ENCODE measurements at places on chromosomes 7 and 10.

DNA sequence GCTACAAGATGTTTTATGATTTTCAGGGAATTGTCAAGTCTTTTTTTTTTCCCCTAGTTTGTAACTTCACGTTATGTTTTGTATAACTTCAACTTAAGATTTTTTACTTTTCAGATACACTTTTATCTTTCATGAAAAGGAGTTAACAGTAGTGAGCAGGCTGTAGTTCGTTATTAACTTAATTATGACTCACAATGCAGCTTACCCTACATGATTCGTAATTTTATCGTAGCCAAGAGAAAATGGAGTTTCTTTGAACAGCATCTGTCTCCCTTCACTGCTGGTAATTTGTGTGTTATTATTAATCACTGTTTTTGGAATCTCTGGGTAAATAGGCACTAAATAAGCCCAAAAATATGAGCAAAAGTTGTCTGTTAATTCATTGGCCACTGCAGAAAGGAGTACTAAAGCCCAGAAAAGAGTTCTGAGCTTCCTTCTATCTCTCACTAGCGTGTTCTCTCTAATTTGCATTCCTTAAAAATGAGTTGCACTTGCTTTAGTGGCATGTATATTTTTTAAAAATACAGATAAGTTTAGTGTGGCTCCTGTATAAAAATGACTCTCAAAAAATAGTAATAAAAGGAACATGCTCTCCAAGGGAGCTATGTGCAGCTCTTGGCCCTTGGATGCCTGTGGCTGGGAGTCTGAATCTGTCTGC, 36.1 kb downstream of the RALA start:
- DNase-seq: no peak

GRCh38 chr7:80767654-80768053, 129.2 kb downstream of the CD36 start:
- no peak for DNase-seq

GRCh38 chr7:2759736-2760097, 71.7 kb downstream of the AMZ1 start:
- DNase-seq: no peak

DNA sequence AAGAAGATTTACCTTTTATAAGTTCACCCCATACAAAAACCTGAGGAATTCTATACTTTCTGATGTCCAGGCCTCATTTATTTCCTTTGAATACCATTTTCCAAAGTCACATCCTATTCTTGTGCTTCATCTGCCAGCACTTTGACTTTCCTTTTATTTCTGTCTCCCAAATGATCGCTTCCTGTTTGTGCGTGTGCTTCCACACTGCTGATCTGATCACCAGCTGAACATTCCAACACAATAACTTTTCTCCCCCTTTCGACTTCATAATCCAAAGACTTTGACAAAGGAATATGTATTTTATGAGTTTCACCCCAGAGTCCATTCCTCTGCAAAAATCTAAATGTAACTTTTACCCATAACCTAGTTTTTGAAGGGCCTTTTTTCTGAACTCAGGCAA, 3.1 kb downstream of the ELAPOR2 start:
- DNase-seq: no peak

DNA sequence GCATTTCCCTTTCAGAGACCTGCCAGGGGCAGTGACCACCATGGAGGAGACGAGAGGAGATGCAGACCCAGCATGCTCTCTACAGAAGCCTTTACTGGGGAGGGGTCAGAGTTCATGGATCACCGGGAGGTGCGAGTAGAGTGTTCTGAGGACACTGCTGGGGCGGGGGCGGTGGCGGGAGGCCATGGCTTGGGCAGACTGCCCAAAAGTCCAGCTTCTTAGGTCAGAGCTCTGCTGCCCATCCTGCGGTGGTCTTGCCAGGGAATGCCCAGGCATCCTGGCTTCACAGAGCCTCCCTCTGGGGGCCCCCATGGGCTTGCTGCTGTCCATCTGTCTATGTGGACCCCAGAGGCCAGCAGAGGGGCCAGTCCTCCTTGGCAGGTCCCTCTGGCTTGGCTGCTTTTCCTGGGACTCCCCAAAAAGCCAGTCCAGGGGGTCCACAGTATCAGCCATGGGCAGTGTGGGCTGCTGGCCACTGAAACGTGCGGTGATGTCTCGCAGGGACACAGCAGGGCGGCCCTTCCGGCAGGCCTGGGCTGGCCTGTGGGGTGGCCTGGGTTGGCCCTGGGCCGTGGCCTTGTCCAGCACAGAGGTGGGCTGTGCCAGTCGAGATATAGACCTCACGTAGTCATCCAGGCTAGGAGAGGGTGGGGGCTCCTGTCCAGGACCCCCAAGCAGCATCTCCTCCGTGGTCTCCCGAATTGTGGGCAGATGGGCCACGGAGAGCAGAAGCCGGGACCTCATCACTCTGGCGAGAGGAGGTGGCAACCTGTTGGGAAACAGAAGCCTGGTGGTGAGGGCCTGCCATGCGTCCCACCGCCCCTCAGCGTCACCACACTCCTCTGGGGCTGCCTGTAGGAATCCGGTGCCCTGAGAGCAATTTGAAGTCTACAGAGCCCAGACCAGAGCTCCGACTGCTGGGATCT, 1.1 kb downstream of the DEPP1 start:
- DNase-seq: no peak

DNA sequence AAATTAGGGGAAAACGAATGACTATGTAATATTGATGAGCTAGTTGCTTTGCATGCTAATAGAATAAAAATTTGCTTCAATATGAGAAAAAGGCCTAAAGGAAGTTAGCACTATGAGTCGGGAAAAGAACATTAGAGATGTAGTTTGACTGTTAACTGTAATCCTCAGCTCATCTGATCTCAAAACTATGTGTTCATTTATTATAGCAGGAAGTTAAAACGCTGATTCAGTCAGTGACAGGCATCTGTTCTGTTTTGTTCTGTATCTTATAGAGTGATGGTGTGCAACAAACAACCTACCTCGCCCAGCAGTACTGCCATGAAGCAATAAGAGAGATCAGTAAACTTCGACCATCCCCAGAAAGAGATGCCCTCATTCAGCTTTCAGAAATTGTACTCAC, 48.6 kb downstream of the PDSS1 start:
- no peak for DNase-seq

DNA sequence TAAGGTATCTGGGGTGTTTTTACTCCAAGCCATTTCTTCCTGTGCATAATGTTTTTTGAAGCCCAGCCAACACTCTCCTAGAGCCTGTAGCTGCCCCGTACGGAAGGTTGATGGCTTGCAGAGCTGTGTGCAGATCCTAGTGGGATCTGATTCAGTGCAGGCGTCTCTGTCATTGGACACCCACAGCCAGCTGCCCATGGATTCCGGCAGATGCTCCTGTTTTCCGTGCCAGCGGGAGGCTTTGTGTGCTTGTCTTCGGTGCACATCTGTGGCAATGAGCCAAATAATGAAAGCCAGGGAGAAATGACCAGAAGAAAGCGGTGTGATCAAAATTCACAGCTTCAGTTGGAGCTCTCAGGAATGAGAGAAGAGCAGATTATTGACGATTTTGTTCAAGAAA, 426.4 kb downstream of the TYW1 start:
- DNase-seq: no peak

- DNase-seq: no peak
Measured at GRCh38 chr7:2604608-2605174, 27.1 kb upstream of the TTYH3 start.

GRCh38 chr7:98178321-98178720, 32.9 kb upstream of the BHLHA15 start:
- DNase-seq: no peak

DNA sequence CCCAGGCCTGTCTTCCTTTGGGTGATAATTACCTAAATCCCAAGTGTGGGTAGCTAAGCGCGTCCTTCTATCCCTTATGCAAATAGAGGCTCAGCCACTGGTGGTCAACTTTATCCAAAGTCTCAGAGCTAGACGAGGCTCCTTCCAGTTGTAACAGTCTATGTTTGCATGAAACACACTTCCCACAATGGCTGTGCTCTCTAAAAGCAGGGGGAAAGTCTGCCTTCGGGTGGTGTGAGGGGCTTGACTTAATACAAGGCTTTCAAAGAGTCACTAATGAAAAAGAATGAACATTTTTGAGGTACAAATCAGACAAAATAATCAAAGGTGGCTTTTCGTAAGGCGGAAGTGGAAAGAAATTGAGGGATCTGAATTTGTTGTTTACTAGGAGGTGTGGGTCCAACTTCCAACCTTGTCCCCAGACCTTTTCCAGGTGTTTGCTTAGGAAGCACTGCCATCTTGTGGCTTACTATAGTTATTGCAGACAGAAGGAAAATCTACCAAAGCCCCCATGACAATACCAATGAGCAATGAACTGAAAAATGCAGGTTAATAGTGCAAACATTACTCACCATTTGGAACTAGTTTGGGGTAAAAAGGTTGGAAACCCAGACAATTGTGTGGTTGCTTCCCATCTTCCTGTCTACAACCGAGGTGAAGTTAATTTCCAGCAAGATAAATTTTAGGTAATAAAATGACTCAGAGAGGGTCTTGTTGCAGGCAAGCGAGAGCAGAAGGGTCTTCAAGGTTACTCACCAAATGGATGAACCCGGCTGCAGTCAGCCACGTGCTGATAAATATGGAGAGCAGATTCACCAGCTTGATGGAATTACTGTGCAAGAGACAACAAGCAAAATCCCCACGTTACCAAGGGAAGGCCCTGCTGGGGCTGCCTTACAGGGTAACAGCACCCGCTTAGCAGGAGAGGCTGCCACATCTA, 525.7 kb downstream of the KCNMA1 start:
- peak; percentile 12 for DNase-seq

GRCh38 chr10:119550827-119551226, 8.3 kb upstream of the RGS10 start:
- no peak for DNase-seq

GRCh38 chr10:21694631-21695030, 160.6 kb downstream of the MLLT10 start:
- DNase-seq: no peak

DNA sequence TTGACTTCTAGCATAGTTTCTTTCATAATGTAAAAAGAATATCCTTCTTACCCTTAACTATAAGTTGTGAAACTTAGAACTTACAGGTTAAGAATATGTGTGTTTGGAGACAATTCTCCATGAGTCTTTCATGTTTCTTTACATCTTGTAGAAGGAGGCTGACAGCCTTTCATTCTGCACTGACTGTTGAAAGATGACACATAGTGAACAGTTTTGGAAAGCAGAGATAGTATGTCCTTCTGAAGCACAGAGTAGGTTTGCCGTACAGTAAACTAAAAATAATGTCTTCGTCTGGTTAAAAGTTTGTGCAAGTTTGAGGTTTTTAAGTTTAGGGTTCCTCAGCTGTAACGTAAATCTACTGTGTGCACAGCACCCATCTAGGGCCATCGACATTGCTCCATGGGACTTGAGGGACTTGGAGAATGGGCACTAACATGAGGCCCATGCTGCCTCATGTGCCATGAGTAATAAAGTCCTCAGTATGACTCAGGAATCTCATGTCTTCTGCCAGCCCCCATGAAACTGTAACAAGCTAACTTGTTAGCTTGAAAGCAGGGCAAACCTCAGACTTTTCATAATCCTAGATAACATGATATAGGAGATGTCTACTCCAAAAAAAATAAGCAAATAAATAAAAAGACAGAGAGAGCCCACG, 24.5 kb upstream of the ELAPOR2 start:
- DNase-seq: no peak

GRCh38 chr7:132705146-132705545, 128.9 kb upstream of the PLXNA4 start:
- DNase-seq: no peak

GRCh38 chr10:18501198-18501597, 150.2 kb downstream of the NSUN6 start:
- no peak for DNase-seq

DNA sequence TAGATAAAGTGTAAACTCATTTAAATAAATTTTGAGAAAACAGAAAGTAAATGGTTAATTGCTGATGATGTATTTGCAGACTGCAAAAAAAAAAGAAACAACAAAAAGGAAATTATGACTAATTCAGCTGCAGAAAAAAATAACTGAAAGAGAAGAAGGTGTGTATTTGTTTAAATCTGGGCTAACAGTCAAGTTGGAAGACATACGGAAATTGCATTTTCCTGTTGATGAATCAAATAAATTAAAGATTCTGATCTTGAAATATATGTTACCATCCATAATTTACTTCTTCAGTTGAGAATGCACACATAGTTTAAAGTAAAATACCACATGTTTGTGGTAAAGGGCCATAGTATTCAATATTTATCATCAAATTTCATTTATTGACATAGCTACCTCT, 19.3 kb upstream of the ING3 start:
- no peak for DNase-seq

DNA sequence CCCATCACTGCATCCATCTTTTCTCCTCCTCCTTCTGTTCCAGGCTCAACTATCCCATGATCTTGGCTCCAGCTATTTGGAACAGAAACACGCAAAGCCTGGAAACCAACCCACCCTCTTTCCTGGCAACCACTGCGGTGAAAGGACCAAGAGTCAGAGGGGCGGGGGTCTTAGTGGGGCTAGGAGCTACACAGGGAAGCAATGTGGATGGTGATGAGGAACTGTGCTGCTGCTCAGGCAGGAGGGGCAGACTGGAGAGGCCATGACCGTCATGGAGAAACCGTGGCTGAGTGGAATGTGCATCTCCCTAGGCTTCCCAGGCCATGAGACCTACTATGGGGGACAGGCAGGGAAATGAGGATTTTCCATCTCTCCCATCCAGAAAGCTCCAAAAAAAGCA, 25.6 kb downstream of the PLAC9 start:
- DNase-seq: no peak

DNA sequence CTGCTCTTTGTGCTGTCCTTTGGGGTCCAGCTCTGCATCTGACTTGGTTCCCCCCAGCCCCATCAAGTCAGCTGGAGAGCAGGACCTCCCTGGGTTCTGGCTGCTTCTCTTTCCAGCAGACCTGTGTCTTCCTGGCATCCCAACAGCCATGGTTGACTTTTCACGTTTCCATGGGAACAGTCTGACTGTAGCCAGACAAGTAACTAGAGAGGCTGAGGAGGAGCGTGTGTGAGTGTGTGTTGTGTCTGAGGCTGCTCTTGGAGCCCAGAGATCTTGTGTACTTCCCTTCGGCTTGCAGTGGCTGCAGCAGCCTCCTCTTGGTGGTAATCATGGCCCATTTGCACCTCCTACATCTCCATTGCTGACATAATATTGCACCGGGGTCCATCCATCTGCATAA, 332.0 kb downstream of the RPS24 start:
- no peak for DNase-seq

DNA sequence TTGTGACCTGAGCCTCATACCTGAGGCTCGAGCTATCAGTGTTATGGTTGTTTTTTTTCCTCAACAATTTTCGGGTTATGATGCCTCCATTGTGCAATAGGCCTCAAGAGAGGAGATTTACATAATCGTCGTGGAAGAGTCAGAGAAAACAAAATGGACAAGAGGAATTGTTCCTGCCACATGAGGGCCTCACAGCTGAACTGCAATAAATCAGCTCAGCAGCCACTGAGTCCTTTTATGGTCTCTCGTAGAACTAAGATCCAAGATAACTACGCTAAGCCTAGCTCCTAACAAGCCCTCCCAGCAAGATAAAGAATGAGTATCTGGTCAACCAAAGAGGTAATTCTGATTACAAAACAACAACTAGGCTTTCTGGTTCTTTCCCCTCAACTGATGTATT, 336.8 kb downstream of the WDR11 start:
- no peak for DNase-seq

- no peak for DNase-seq
Measured at GRCh38 chr7:91609525-91609924, 271.0 kb downstream of the MTERF1 start.

GRCh38 chr7:47252675-47253074, 329.2 kb downstream of the TNS3 start:
- no peak for DNase-seq

GRCh38 chr10:76086761-76087639, 655.6 kb downstream of the LRMDA start:
- DNase-seq: no peak

- peak; percentile 51 for DNase-seq
Measured at GRCh38 chr7:909358-910329, 33.3 kb downstream of the GET4 start.
